Bronchial epithelial cell (primary cell): ENCODE measurements at places on chromosomes 13 and 19. TPM values are rescaled to one million over a fixed set of nuclear protein-coding genes. Genes with fewer than 3 reads are reported as not detected.

Gene ERCC5
- 41.3 and 44.9 TPM in 2 replicates for total RNA-seq

DNA sequence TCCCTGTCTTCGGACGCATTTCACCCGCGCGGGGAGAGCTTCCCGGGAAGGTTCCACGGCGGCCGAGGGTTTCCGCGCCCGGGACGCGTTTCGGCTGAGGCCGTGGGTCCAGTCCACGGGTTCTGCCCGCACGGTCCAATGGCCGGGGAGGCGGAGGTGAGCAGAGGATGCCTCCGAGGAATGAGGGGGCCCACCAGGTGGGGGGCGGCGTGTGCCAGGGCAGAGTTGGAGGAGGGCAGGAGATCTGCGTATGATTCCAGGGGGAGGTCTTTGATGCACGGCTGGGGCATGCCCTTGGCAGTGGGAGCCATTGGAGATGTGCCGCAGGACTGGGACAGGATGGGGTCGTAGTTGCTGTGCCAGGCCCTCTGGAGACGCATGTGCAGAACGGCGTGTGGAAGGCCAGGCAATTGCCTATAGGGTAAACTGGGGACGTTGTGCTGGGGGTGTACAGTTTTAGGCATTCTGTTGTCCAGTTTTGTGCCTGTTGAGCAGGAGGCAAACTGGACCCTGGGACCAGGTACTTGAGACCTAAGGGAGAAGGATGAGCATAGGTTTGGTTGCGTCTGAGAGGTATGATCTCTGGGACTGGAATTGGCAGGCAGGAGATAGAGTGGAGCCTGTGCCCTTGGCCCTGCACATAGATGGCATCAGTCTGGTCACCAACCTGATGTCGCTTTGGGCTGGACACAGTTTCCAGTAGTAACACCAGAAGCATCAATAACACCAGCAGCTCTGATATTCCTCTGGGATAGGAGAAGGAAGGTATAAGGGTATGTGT is 751 bp downstream of the ZNF584 start:
- DNase-seq = no peak

DNA sequence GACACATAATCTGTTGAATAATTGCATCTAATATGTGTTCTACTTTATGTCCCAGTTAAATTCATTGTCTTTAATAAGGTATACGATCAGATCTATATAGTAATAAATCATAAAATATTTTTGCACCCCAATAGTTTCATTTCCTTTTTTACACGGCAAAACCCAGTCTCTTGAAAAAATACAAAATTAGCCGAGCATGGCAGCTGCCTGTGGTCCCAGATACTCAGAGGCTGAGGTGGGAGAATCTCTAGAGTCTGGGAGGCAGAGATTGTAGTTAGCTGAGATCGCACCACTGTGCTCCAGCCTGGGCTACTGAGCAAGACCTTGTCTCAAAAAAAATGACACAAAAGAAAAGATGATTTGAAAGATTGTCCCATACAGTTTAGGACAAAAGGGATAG is 52.3 kb upstream of the PARP4 start:
- DNase-seq = no peak

- DNase-seq = peak; percentile 87
Measured at GRCh38 chr13:34657716-34658115, 284.4 kb upstream of the NBEA start.

- peak; percentile 8 for DNase-seq
Measured at GRCh38 chr13:90084684-90085290, 1262.7 kb upstream of the MIR17HG start.

DNA sequence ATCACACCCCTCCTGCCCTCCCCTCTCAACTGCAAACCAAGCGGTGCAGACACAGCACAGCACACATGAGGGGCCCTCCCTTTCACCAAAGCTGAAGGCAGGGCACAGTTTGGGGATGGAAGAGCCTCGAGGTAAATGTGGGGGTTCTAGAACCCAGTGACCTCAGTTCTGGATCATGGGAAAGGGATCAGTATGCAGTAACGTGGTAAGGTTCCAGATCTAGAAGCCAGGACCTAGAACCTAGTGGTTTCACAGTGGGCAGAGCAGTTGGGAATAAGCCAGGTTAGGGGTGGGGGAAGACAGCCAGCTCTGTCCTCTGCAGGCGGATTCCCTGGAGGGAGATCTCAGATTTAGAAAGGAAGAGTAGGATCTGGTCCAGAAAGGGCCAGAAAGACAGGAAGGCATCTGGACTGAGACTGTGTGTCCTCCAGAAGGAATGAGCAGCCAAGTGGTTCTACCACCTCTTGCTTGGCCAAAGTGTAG is 3.1 kb downstream of the FTL start:
- DNase-seq = no peak

DNA sequence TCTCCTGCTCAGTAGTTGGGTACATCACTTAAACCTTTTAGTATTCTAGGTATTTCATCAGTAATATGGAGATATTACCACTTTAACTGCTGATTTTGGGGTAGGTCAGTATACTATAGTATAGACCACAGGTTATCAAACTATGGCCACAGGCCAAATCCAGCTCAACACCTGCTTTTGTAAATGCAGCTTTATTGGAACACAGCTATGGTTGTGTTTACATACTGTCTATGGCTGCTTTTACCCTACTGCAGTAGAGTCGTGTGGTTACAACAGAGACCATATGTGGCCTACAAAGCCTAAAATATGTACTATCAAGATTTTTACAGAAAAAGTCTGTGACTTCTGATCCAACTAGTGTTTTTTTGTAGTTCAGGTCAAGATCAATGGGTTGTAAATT is 10.3 kb downstream of the COG6 start:
- DNase-seq = no peak

Gene CPAMD8
- 0.53 and 1.9 TPM in 2 replicates for total RNA-seq
